ENCODE measurements at places on chromosomes 12 and 14.

GRCh38 chr14:21537090-21537424 is 10.9 kb upstream of the SALL2 start:
- DNase-seq, result no peak

DNA sequence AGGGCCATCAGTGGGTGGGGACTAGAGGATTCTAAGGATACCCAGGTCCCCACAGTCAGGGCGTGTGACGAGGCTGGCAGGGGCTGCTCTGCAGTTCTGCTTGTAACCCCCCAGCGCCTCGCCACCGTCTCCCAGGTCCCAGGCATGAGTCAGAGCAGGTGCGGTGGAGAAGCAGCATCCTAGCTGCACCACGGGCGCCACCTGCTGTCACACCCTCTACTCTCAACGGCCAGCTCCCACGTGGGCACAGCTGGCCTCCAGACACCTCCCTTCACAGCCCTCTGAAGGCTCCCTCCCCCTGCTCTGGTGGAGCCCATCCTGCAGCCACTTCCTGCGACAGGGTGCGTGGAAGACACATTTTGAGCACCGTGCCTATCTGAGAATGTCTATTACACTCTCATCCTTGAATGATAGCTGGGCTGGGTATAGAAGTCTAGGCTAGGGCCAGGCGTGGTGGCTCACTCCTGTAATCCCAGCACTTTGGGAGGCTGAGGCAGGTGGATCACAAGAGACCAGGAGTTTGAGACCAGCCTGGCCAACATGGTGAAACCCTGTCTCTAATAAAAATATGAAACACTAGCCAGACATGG is 6.9 kb upstream of the NUDT14 start:
- DNase-seq, result no peak

- DNase-seq, result no peak
These were observed 104.1 kb downstream of the LGMN start for GRCh38 chr14:92644171-92644969.

DNA sequence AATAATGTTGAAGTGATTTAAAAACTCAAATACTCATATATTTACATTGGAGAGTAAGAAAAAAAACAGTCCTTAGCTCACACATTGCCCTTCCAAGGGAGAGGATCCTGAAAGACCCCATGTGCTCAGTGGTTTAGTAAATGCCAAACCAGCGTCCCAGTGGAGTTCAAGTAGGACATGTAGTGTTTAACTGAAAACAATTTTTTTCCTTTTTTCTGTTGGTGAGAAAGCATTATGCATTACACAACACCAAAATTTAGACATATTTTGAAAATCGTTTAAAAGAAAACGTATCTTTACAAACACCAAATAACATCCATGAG is 33.6 kb downstream of the UBR7 start:
- no peak for DNase-seq

GRCh38 chr14:27199272-27199671 is 601.4 kb upstream of the NOVA1 start:
- DNase-seq, result no peak

All from DND-41 (cell line).